ENCODE measurements at places on chromosomes 4 and X. TPM values are rescaled to one million over a fixed set of nuclear protein-coding genes. Genes with fewer than 3 reads are reported as not detected.

- no peak for DNase-seq
Measured at GRCh38 chr4:86977621-86978184, 42.9 kb downstream of the AFF1 start.

DNA sequence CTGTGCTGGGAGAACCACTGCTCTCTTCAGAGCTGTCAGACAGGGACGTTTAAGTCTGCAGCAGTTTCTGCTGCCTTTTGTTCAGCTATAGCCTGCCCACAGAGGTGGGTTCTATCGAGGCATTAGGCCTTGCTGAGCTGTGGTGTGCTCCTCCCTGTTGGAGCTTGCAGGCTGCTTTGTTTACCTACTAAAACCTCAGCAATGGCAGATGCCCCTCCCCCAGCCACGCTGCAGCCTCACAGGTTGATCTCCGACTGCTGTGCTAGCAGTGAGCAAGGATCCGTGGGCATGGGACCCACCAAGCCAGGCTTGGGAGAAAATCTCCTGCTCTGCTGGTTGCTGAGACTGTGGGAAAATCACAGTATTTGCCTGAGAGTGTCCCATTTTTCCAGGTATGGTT lies 133.8 kb upstream of the UBQLN2 start:
- peak; percentile 24 for DNase-seq

- DNase-seq: no peak
Measured at GRCh38 chrX:20037186-20037585, 46.3 kb upstream of the BCLAF3 start.

GRCh38 chr4:78732332-78733104 lies 43.6 kb upstream of the BMP2K start:
- DNase-seq: no peak

GRCh38 chr4:17934286-17934685 lies 87.3 kb downstream of the LCORL start:
- DNase-seq: no peak

- peak; percentile 90 for DNase-seq
Measured at GRCh38 chr4:7719354-7720174, 220.1 kb downstream of the AFAP1 start.

- no peak for DNase-seq
Measured at GRCh38 chrX:16119353-16120220, 3.8 kb upstream of the GRPR start.

- peak; percentile 31 for DNase-seq
Measured at GRCh38 chrX:18410038-18410437, 15.4 kb upstream of the CDKL5 start.

- DNase-seq: no peak
Measured at GRCh38 chrX:39899856-39900776, 197.6 kb downstream of the BCOR start.

GRCh38 chrX:126065901-126066660 lies 100.0 kb downstream of the DCAF12L2 start:
- DNase-seq: no peak

- no peak for DNase-seq
Measured at GRCh38 chrX:15751155-15751819, 13.2 kb downstream of the CA5B start.

- DNase-seq: no peak
Measured at GRCh38 chr4:42225286-42225685, 72.8 kb upstream of the BEND4 start.

DNA sequence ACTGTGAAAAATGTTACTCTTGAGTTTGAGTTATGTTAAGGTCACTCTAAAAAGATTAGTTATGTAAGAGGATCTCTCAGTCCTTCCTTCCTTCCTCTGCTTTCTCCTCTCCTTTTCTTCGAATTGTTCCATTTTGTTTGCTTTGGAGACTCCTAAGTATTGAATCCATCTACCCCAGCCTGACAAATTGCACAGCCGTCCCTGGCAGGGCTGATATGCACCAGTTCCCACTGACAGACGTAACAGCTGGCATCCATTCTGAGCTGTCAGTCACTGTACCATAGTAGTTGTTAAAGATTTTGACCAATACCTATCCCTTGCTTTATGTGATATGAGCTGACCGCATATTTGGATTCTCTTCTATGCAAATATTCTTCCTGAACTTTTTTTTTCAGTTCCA lies 210.7 kb upstream of the IGFBP7 start:
- DNase-seq: no peak

DNA sequence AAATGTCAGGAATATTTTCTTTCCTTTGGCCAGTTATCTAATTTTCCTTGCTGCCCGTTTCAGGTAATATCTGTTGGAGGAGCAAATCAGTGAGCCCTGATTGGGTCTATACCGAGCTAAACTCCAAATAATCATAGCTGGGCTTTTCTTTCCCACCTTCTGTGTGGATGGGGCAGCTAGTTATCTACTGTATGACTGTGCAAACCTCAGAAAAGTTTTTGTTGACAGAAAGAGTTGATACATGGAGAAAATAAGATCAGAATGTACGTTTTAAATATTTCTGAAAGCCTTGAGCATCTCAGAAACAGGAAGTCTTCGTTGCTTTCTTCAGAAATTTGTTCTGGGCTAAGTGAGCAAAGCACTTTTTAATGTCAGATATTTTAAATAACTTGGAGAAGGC lies 6.2 kb upstream of the CXCL5 start:
- DNase-seq: no peak

- DNase-seq: peak; percentile 18
Measured at GRCh38 chrX:53075011-53075410, 7.2 kb upstream of the TSPYL2 start.

DNA sequence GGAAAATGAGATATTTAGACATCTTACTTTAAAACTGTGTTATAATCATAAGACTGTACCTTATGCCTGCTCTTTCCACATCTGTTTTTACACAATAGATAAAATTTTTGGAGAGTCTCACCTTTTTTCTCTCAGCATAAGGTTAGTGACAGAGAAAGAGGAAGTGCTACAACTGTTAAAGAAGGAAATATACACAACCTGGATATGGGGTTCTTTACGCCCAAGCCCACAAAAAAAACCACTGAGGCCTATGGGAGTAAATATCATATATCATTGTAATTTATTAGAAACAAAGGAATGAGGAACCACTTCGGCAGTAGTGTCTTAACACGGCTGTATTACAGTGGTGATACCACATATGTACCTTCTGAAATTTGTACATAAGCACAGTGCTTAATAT lies 265.9 kb upstream of the GK2 start:
- DNase-seq: no peak

DNA sequence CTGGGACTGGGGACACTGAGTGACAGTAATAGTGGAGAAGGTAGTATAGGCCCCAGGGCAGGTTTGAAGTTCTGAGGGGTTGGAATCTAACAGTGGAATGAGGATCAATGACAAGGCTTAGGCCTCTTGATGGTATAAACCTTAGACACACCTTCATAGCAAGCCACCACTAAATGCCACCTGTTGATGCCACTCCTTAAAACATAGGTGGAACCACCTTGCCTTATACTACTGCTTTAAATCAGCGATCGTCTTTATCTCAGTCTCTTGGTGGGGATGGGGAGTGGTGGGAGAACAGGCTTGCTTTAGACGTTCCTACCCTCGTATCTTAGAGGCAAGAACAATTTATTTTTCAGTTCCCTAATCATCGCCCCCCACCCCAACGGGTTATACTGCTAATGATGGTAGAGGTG lies 1.2 kb downstream of the RAB33B start:
- no peak for DNase-seq

DNA sequence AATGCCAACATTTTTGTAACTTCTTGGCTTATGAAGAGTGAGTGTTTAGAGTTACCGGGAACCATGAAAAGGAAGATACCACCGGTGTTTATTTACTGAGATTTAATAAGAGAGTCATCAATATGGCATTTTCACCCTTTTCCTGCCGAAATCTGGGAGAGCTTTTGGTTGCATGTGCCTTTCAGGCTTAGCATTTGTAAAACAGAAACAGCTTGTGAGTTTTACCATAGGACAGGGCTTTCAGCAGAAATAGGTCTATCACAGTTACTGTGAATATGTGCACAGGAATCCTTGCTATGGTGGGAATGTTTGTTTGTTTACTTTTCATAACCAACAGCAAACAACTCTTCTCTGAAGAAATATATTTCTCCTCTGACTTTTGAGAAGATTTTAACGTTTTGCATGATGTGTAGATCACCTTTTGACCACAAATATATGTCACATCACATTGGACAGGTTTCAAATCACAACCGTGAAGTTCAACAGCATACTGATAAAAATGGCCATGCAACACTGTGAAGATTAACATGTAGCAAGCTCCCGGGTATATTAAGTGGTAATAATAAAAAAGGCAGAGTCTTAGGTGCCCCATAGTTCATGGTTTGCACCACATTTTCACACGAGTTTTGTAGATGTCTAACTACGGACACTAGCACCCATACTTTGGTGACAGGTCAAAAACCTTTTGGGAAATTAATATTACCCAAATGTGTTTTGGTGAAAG lies 21.3 kb downstream of the ARHGAP24 start:
- no peak for DNase-seq

- no peak for DNase-seq
Measured at GRCh38 chr4:89868999-89869589, 25.6 kb upstream of the MMRN1 start.

DNA sequence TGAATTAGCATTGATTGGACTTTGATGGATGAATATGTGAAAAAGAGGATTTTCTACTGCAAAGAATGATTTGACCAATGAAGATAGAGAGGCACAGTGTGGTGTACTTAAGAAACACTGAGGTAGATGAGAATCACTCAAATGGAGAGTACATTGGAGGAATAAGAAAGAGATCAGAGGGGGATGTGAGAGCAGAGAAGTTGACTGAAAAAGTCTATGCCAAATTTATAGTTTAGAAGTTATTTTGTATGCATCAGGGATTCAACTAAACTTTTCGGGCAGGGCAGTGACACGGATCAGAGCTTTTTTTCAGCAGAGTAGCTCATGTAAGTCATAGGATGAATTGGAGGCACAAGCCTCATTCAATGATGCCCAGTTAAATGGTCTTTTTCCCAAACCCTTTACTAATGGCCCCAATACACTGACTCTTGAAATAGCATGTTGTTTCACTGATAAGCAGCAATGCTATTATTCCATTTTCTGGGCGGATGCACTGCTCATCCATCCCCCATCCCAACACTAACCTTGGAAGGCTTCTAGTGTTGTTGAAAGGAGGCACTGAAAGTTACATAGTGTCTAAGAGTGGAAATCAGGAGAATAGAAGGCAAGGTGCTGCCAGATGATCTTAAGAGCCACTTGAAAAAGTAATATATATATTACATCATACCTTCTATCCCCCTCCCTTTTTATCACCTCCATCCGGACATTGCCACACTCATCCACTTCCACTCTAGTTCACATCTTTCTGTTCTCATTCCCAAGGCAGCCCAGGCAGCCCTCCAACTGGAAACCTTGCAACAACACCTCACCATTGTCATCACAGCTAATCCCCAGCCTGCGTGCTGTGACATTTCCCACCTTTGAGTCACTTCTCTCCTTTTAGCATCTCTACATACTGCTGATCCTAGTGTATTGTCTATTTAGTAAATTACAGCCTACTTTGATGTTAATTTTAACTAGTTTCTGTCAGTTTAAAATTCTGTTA lies 46.1 kb downstream of the ARHGAP24 start:
- no peak for DNase-seq

- no peak for DNase-seq
Measured at GRCh38 chr4:75527482-75527881, 13.2 kb downstream of the THAP6 start.

GRCh38 chr4:139988863-139989765 lies 164.9 kb downstream of the MAML3 start:
- peak; percentile 67 for DNase-seq

GRCh38 chr4:13766761-13767540 lies 139.4 kb upstream of the BOD1L1 start:
- DNase-seq: no peak

- DNase-seq: peak; percentile 48
Measured at GRCh38 chr4:2791518-2792395, 1.1 kb upstream of the SH3BP2 start.

DNA sequence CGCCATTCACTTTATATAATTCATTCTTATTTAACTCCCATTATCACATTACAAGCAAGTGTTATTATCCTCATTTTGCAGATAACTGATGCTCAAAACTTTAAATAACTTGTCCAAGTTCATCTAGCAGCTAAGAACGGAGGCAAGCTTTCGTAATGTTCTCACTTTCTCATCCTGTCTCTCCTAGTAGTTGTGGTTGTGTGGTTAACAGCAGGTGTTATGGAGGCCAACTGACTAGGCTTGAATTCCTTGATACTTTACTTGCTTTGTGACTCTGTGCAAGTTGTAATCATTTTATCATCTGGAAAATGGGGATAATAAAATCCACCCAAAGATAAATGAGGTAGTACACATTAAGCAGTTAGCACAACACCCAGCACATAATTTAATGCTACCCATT lies 109.9 kb upstream of the PTPN13 start:
- DNase-seq: no peak

- DNase-seq: no peak
Measured at GRCh38 chr4:1193206-1194009, 21.0 kb upstream of the SPON2 start.

CTAG2 gene
- 0.87 TPM for total RNA-seq

MAGIX gene
- total RNA-seq: 2.1 TPM

MAP7D2 gene
- total RNA-seq: 0.90 TPM

XK gene
- 1.5 TPM for total RNA-seq

SMIM10 gene
- total RNA-seq: 2.1 TPM

SCD5 gene
- 1.5 TPM for total RNA-seq

MAGEH1 gene
- 15.8 TPM for total RNA-seq

PDCL2 gene
- total RNA-seq: not detected

WAS gene
- 0.12 TPM for total RNA-seq

MAGEB17 gene
- 2.2 TPM for total RNA-seq

GLUD2 gene
- total RNA-seq: 1.5 TPM

CTAG1A gene
- not detected for total RNA-seq

CLNK gene
- total RNA-seq: not detected

TRMT10A gene
- total RNA-seq: 4.5 TPM

MAGEC2 gene
- total RNA-seq: not detected

ITGB1BP2 gene
- total RNA-seq: 3.2 TPM

FAM9B gene
- not detected for total RNA-seq
